ENCODE measurements at places on chromosomes 4 and X.

DNA sequence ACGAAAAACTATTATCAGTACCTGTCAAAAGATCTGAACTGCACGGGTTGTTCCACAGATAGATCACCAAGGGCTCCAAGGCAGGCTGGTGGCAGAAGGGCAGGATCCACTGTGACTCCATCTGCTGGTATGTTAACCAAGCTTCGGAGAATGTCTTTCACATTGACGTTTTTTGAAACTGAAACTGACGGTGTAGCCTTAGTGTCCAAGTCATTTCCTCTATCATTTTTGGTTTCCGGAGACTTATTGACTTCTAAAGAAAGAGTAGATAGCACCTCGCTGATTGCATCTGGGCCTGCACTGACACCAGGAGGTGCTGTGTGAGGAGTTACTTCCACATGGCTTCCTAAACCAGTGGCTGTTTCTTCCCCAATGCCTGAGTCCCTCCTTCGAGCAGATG is 186.9 kb downstream of the LRBA start:
- no peak for DNase-seq

DNA sequence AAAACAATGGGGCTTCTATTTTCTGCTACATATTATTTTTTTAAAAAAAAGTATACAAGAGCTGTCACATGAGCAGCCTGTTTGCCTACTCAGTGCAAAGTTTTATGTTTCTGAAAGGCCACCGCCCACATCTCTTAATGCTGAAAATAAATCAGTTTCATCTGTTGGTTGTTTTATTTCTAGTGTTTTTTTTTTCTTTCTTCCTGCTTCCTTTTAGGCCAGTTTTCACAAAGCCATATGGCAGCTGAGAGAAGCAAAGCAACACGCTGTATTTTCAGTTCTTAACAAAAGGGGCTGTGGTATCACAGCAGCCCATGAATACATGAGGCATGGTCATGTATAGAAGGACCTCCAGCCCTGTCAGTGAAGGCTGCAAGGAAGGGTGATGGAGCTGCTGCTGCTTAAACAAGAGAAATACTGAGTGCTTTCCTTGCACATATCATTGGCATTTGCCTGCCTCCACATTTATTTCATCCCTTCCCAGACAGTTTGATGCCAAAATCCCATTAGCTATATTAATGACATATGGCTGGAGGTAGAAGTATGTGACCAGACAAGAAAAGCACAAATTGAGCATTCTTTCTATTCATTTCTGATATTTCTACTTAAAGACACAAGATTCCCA is 172.5 kb downstream of the PCDH18 start:
- DNase-seq = no peak

GRCh38 chrX:21948897-21949578 is 8.5 kb downstream of the SMS start:
- DNase-seq = no peak

GRCh38 chrX:10244915-10245622 is 88.3 kb downstream of the CLCN4 start:
- no peak for DNase-seq

GRCh38 chr4:98928131-98928504 is 815 bp downstream of the EIF4E start:
- peak; percentile 74 for DNase-seq

DNA sequence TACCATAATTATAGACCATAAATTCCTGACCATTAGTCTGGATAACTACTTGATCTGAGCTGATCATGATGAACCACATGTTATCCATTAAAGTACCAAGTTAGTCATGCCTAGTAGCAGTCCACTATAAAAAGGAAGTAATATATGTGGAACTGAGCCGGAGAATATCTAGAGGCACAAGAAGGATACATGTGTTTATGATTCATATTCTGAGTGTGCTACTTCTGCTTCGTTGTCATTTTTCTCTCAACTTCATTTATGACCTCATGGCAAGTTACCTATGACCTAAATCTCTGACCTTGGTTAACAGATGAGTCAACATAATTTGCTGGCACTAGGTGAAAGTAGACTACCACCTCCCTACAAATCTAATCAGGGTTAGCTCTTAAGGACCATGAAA is 56.5 kb upstream of the ANKRD17 start:
- DNase-seq = peak; percentile 8

DNA sequence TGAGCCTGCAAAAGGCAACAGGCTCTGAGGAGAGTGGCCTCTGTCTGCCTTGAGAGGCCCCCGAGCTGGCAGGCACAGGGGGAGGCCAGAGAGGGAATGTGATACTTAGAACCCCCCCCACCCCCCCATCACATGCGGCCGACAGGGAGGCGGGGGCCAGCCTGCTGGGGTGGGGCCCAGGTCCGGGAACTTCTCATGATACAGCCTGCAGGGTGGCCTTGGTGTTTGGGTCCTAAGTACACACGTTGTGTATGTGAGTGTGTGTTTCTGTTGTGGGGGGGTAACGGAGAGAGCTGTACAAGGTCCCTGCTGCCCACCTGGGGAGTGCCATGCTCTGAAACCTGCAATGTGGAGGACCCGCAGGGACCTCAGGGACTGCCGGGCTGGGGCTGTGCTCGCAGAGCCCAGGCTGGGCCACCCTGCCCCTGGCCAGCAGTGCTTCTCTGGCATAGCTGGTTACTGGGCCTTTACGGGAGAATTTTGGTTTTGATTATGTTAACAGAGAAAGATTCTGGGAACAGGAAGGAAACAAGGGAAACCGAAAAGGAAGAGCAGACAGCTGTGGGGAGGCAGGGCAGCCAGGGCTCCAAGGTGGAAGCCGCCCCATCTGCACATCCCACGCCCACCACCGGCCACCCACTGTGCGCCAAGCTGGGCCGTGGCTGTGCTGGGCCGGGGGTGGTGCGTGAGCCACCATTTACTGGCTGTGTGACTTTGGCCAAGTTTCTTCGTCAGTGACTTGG is 19.9 kb downstream of the SH3BP2 start:
- no peak for DNase-seq

DNA sequence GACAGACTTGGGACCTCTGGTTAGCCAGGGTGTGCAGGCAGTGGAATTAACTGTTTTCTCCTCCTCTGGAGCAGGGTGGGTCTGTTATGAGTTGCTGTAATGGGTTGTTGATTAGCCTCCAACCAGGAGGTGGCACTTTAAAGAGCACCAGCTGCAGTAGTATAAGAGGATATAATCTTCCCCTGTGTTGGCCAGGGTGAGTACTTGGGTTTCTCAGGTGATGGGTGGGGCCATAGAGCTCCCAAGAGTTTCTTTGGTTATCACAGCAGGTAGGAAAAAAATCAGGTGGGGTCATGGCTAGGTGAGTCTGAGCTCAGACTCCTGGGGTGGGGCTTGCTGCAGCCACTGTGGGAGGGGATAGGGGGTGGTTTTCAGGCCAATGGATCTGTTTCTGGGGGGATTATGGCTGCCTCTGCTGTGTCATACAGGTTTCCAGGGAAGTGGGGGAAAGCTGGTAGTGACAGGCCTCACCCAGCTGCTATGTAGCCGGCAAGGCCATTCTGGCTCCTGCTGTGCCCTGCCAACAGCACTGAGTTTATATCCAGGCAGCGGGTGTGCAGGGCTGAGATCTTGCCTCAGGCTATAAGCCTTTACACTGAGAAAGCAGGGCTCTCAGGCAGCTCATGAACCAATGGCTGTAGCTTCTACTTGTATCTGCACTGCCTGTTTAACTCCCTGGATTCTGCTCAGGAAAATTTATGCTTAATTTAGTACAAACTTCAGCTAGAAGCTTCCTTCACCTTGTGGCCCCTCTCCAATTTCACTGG is 70.1 kb downstream of the CCNG2 start:
- DNase-seq = no peak

GRCh38 chrX:149827254-149827653 is 45.5 kb downstream of the MAGEA9 start:
- DNase-seq = no peak

DNA sequence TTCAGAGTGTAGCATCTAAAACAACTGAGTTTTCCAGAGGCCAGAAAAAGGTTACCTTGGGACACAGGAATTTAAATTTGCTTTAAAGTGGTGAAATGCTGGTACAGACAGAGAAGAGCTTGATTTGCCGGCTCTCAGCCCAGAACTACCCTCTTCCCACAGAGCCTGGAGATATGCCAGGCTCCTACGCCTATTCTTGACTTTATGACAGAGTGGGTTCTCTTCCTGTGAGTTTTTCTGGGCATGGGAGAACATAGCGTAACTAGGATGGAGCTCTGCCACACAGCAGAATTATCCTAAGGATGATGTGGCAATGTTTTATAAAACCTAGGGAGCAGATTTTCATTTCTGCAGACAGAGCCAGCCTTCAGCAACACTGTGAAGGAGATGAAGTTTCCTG is 241.8 kb downstream of the GRIA3 start:
- peak; percentile 76 for DNase-seq

- DNase-seq = peak; percentile 67
Measured at GRCh38 chrX:103847174-103847870, 15.3 kb upstream of the RAB9B start.

DNA sequence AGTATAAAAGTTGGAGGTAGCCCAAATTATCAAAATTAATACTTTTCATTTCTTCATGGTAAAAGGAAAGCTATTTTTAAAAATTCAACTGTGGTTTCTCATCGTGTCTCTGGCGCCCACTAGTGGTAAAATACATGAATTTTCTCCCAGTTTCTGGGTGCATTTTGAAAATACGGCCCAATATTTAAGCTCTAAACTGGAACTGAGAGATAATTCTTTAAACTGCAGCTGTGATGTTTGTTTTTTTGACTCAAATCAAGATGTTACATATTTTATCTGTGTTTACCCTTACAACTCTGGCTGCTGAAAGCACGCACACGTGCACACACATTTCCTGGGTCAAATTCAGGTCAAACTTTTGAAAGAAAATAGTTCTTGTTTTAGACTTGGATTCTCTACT is 123.9 kb upstream of the ACSL4 start:
- no peak for DNase-seq

GRCh38 chr4:38090455-38091246 is 130.5 kb downstream of the PTTG2 start:
- no peak for DNase-seq

- DNase-seq = no peak
Measured at GRCh38 chr4:996997-997374, 3.8 kb upstream of the SLC26A1 start.

DNA sequence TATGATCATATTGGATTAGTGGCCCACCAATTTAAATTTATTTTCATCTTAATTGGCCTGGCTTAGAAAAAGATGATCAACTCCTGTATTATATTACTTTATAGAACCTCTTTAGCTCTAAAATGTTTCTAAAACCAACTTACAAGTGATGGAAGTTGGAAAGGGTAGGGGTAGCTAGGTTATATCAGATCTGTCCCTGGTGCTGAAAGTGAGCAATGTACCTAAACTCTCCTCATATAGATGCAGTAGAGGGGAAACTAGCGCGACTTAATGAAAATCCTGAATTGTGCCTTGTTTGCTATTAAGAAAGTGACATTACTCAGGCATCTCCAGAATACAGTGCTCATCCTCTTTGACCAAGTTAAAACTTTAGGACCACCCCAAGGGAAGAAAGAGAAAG is 7.5 kb upstream of the PTCHD1 start:
- no peak for DNase-seq

GRCh38 chr4:118734491-118735205 is 49.5 kb downstream of the METTL14 start:
- no peak for DNase-seq

- DNase-seq = no peak
Measured at GRCh38 chr4:3418029-3418762, 23.6 kb upstream of the HGFAC start.

GRCh38 chrX:121093011-121093410 is 45.6 kb downstream of the GLUD2 start:
- no peak for DNase-seq

DNA sequence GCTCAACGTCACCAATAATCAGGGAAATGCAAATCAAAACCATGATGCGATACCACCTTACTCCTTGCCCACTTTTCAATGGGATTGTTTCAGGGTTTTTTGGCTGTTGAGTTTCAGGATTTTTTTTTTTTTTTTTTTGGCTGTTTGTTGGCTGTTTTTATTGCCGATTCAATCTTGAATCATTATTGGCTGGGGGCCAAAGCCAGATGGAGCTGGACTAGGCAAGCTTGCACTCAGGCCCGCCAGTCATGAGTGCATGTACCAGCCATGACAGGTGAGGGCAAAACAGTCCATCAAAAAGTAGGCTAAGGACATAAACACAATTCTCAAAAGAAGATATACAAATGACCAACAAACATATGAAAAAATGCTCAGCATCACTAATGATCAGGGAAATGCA is 13.3 kb downstream of the YIPF7 start:
- no peak for DNase-seq

- DNase-seq = no peak
Measured at GRCh38 chrX:137428221-137428661, 137.7 kb upstream of the ZIC3 start.

GRCh38 chr4:118280501-118281218 is 72.1 kb downstream of the PRSS12 start:
- peak; percentile 49 for DNase-seq

- no peak for DNase-seq
Measured at GRCh38 chr4:28221536-28221935, 1360.9 kb downstream of the STIM2 start.

- no peak for DNase-seq
Measured at GRCh38 chr4:42123071-42123644, 29.3 kb downstream of the BEND4 start.

DNA sequence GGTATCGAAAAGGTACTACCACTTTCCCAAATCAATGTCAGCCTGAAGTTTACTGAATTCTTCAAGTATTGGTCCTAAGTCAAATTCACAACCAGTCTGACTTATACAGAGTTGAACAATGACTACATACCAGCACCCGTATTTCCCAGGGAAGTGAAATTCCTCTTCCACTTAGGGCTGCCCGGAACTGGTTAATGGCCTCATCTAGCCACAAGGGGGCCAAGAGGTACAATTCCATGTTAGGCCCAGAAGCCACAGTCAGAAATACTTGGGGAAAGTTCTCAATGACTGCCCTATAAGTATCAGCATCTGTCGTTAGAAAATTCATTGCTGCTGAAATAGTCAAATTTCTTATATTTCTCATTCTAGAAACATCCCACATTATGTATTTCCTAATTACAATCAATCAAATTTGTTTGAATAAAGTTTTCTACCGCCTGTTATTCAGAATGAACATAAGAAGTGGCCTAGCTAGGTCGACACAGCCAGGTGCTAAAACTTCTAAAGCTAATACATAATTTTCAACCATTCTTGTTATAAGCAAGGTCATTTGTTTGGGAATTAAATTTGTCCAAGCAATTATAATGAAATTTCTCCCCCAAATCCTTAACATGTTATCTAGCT is 5.6 kb upstream of the PCDH7 start:
- DNase-seq = peak; percentile 39

DNA sequence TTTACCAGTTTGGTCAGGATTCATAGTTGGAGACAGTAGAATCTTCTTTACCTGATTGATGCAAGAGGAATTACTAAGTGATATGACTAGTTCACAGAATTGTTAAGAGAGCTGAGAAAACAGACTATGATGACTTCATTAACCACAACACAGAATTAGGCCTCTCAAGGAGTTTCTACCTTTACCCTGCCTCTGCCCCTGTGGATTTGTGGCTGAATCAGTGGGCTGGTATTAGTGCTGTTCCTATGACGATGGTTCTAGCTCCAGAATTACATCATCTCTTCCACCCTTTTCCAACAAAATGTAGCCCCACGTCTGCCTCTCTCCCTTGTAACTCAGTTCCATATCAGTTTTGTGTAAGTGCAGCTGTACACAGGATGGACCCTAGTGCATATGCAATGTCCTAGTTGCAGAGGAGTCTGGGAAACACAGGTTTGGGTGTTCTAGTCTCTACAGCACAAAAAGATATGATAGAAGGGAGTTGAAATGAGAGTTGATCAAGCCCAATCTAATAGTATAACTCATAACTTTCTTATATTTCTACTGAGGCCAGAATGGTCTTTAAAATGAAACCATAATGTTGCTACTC is 99.3 kb downstream of the ANXA5 start:
- peak; percentile 69 for DNase-seq

GRCh38 chrX:26606971-26607370 is 391.0 kb downstream of the MAGEB5 start:
- DNase-seq = no peak
